ENCODE measurements at places on chromosomes 4 and X.

DNA sequence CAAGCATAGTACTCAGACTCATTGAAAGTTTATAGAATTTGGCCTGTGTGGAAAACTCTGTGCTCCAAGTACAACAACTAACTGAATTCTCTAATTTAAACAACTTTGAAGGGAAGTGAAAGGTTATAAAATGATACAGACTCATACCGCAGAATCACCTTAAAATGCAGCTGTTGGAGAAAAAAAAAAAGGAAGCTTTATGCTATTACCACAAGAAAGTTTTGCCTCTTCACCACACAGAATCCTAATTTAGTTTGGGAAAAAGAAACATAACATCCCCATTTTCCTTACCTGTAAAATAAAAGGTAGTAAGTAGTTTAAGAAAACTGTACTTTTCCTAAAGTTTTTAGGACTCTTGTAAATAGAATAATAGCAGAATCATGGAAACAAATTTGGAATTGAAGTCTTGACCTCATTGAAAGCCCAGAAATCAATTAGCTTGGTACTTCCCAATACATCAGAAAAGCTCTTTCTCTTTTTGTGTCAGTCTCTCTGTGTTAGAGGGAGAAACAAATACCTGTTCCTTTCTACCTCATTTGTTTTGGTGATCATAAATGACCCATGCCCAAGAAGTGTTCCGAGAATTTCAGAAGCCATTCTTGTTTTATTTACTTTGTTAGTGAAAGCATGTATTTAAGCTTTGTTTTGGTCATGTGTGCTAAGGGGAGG, 78.8 kb downstream of the NFKB1 start:
- DNase-seq: no peak

DNA sequence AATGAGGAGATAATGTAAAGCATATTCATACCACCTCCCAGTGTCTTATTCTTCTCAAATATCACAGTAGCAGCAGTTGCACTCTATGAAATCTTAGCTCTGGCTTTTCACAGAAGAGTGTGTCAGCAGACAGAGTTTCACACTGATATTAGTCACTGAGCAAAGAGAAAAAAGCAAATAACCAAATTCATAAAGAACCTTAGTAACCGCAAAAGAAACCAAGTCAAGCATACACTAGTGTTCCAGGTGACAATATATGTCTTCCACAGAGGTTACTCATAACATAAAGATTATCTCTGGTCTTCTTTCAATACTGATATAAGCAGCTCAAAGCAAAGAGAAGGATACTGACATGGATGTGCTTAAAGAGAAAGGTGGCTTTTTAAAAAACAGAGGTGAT, 181.7 kb upstream of the EDNRA start:
- no peak for DNase-seq

- no peak for DNase-seq
These were observed 16.3 kb upstream of the DRD5 start for GRCh38 chr4:9765091-9765490.

- no peak for DNase-seq
These were observed 34.2 kb downstream of the TSC22D3 start for GRCh38 chrX:107741404-107741790.

GRCh38 chr4:151294833-151295496, 18.0 kb downstream of the PRSS48 start:
- DNase-seq: no peak

Measured in NCI-H1092 treated with DMSO at 0.1 percent for 48 hours (cell line).